ENCODE measurements at places on chromosomes 3 and 15. TPM values are rescaled to one million over a fixed set of nuclear protein-coding genes. Genes with fewer than 3 reads are reported as not detected.

DNA sequence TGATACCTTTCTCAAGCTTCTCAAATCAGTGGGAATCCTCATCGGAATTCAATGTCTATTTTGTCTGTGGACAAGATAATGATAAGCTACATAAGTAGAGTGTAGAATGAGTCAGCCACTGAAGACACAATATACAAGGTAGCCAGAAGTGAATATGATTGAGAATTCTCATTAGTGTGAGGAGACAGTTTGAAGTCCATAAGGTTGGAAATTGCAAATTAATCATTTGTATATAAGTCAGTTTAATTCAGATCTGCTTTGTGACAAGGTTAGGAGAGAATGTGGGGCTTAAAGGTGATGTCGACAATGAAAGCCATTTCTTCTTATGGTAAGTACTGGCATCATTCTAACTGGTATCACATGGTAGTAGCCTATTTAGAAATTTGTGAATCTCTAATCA lies 4.2 kb downstream of the ARPP21 start:
- DNase-seq: no peak

DNA sequence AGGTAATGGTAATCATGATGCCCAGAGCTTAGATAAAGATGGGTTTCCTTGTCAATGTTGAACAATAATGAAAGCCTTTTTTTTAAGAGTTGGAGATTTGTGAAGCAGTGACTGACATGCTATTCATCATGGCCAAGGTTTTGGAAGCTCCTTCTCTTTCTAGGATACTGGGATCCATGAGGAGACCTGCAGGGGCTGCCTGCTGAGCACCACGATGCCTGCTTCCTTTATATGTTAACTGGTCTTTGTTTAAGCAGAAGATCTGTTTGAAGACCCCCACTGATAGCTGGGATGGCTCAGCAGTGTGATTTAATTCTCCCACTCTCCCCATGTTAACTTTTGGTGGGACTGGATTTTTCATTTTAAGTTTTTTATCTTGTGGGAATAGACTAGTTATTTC lies 15.8 kb downstream of the RBP1 start:
- DNase-seq: no peak

BUB1B gene
- 5.4 TPM for total RNA-seq

DNA sequence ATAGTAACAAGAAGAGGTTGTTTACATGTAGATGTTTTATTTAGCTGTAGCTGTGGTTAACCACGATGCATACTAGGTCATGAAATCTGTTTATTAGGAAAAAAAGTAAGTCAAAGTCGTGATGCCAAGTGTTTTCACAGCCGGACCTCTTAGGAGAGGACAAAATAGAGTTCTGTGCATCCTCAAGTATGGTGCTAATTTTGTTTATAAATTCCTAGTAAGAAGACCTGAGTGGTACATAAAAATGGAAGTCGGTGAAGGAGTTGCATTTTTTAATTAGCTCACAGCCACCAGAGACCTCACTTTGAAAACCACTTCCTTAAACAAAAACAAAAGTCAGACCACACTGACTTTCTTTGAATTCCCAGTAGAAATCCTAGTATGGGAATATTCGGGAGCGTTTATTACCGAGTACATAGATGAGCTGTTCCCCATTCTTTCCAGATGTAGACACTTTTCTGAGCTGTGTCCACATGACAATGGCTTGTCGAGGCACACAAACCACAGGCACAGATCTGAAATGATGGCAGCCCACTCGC lies 143.6 kb upstream of the UBE2E1 start:
- DNase-seq: no peak

- DNase-seq: peak; percentile 42
Observed at GRCh38 chr3:190322604-190323245, 479 bp upstream of the CLDN1 start.

- peak; percentile 83 for DNase-seq
Observed at GRCh38 chr3:138188013-138188730, 1.1 kb downstream of the ARMC8 start.
